CD4-positive, alpha-beta T cell (primary cell): ENCODE measurements at places on chromosomes 4 and X.
A peak's percentile ranks its signal among the peaks of the same experiment; 100 is the strongest.

GRCh38 chr4:94700298-94700697, 57.5 kb upstream of the BMPR1B start:
- DNase-seq, result no peak

- DNase-seq, result no peak
Measured at GRCh38 chrX:136076942-136077341, 70.4 kb upstream of the FHL1 start.

GRCh38 chr4:172232966-172233365, 419.8 kb downstream of the GALNTL6 start:
- DNase-seq, result no peak

DNA sequence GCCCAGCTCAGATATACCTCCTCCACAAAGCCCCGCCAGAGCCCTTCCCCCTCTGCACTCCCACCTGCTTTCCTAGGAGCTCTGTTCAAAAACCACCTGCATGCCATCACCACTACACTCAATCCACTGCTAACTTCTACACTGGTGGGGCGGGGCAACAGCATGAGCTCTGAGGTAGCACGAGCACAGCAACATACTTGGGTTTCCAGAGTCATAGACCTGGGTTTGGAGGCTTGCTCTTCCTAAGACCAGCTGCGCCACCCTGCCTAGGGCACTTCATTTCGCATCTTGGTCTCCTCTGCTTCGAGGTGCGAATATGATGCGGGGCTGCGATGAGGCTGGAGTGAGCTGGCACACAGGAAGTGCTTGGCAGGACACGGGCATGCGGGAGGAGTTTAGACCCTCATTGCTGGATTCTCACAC, 3.6 kb downstream of the SASH3 start:
- no peak for DNase-seq

- no peak for DNase-seq
Measured at GRCh38 chr4:152672206-152673092, 7.3 kb downstream of the TMEM154 start.

DNA sequence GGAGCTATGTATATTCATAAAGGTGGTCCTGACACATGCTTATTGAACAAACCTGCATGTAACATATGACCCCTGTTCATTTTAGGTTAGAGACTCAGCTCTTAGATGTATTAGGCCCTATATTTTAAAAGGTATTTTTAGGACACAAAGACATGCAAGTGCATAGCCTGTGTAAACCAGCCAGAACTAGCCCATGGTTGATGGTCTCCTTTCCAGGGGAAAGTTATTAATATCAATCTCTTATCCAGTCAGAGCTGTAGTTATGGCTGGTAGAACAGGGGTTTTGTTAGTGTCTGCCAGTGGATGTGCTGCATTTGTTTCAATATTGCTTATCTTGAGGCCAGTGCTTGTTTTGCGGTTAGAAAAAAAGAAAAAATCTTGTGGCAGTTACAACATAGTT, 488.6 kb downstream of the KCTD8 start:
- no peak for DNase-seq

GRCh38 chrX:48824066-48824465, 2.2 kb upstream of the ERAS start:
- no peak for DNase-seq

DNA sequence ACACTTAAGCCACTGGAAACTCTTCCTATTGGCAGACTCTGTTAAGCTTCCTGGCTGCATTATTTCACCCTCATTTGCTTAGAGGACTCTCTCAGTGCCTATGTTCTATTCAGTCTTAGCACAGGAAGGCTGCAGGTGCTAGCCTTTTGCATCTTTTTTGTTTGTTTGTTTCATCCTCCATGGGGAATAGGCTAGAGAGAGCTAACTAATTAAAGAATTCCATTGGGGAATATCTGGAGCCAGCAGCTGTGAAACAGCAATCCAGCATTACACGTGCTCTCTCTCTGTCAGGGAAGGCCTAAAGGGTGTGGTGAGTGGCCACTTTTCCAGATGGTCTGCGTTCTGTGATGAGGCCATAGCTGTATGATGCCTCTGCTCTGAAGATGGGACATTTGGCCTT, 633.6 kb downstream of the SPRY1 start:
- no peak for DNase-seq

DNA sequence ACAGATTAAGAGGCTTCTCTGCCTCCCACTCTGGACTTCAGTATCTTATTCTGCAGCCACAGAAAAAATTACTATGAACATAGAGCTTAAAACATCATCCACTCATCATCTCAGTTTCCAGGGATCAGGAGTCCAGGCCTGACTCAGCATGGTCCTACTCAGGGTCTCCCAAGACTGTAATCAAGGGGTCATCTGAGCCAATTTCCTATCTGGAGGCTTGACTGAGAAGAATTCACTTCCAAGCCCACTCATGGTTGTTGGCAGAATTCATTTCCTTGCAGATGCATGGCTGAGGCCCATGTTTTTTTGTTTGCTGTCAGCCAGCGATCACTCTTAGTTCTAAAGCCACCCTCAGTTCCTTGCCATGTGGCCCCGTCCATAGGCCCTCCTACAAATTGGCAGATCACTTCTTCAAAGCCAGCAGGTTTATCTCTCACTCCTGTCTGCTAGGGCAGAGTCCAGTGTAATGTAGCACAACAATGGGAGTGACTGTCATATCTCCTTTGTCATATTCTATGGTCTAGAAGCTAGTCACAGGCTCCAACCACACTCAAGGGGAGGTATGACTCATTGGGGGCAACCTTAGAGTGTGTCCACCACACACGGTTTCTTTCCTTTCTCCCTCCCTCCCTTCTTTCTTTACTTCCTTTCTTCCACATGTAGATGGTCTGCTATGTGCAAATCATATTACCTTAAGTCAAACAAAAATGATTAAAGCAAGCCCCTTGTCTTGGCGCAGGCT, 251.6 kb downstream of the QDPR start:
- no peak for DNase-seq

GRCh38 chrX:33188286-33188685, 23.1 kb downstream of the DMD start:
- no peak for DNase-seq

DNA sequence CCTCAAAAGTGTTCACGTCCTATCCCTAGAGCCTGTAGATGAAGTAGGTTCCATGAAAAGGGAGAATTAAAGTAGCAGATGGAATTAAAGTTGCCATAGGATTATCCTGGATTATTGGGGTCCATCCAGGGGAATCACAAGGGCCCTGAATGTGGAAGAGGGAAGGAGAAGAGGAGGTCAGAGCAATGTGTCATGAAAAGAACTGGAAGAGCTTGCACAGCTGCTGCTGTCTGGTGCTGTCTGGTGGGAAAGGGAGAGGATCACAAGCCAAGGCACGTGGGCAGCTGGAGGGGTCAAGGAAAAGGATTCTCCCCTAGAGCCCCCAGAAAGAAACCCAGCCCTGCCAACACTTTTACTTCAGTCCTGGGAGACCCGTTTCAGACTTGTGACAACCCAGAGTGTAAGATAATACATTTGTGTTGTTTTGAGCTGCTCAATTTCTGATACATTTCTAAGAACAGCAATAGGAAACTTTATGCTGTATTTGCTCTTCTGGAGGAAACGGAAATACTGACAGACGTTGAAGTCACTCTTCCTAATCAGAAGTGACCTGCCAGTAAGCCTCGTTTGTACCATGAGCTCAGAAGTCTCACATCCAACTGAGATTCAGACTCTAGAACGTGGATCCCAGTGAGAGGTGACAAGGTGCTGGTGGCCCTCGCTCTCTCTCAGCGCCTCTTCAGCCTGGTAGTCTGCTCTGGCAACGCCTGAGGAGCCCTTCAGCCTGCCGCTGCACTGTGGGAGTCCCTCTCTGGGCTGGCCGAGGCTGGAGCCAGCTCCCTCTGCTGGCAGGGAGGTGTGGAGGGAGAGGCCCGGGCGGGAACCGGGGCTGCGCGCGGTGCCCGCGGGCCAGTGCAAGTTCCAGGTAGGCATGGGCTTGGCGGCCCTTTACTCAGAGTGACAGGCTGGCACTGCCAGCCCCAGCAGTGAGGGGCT, 34.7 kb upstream of the ENPP6 start:
- DNase-seq, result no peak

DNA sequence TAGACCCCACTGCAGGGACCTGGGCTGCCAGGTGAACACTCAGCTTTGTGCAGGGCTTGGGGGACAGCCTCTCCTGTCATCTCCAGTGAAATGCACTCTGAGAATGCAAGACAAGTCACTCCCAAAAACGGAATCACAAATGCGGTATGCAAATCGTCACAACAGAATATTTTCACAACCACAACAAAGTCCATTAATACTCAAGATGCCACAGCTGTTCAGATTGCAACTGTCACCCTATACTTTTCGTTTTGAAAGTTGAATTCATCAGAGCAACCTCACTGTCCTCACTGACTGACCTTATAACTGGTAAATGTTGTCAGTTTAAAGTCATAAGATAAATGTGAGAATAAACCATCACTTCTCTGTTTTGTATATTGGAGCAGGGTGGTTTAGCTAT, 16.6 kb downstream of the JAKMIP1 start:
- peak; percentile 26 for DNase-seq

- no peak for DNase-seq
Measured at GRCh38 chr4:8035371-8035780, 95.7 kb upstream of the AFAP1 start.

GRCh38 chr4:98521486-98521885, 136.9 kb downstream of the TSPAN5 start:
- no peak for DNase-seq

GRCh38 chrX:12975670-12975965, 708 bp downstream of the TMSB4X start:
- DNase-seq, result no peak

DNA sequence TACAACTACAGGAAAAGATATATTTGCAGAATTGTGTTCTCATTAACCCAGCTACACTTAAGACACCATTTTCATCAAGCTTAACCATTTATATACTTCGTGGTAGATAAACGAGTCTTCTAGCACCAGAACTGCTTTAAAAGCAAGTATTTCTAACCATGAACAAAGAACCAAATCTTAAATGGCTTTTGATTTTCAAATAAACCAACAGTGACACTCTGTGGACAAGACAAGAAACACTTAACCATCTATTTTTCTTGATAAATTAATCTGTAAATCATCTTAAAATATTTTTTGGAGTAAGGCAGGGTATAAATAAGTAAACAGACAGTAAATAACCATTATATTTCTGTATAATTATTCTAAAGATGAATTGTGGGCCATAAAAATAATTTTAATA, 10.2 kb downstream of the BEND2 start:
- DNase-seq, result no peak

DNA sequence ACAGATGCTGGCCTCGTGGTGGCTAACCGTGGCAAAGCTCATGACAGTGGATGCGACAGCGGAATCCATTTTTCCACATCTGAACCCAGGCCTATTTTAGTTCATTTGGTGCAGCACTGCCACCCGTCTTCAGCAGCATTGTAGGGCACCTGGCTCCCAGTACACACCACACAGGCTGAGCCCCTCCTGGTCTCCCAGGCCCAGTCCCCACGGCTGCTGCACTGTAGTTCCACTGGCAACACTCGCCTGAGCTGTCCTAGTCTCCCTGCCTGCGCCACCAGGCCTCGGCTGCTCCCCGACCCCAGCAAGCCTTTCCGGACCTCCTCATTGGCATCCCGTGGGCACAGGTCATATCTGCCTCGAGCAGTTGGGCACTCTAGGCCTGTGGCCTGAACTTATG, 76.2 kb downstream of the MTMR1 start:
- no peak for DNase-seq

DNA sequence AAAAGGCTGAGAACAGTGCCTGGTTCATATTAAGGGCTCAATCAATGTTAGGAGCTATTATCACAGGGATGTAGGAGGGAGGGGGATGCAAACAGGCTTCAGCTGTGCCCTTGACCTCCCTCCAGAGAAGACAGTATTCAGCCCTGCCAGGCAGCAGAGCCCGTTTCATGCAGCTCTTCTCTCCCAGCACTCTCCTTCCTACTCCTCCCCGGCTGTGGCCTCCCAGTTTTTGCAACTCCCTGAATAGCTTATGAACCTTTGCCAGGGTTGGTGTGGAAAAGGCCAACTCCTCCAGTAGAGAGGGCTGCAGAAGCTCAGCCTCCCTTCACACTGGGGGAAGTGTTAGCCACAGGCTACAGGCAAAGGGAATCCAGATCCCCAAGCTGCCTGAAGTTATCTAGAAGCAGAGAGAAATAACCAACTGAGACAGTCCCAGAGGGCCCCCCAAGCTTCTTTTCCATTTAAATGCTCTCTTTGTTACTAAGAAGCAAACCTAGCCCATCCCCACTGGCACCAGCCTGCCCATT, 31.7 kb upstream of the APLN start:
- DNase-seq, result no peak
